Mesendoderm (in vitro differentiated cells): ENCODE measurements at places on chromosomes 4 and X.

GRCh38 chr4:127214016-127214415 lies 418.7 kb upstream of the INTU start:
- H3K27me3 ChIP-seq: no peaks in the 10 kb centered on the region
- H3K36me3 ChIP-seq: no peaks in the 10 kb centered on the region
- H3K4me3 ChIP-seq: no peak overlapping the region
- H3K4me1 ChIP-seq: peaks cover 1% of the 10 kb centered on the region
- no peak for DNase-seq
- no peak overlapping the region for H3K27ac ChIP-seq

DNA sequence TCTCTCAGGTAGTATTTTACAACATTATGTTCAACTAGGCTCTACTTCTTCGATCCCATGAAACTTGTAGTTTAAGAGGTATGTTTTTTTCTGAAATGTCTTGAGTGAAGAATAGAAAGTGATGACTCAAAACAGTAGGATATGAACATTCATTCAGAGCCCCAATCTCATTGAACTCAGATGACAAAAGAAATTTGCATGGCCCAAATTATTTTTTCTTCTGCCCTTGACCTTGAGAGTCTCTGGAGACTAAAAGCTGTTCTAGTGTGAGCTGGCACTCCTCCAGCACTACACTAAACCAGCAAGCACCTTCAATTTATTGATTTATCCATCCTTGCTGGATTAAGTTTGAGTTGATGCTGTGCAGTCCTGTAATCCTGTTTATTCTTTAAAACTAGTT lies 4.0 kb downstream of the DCLK2 start:
- no peaks in the 10 kb centered on the region for H3K36me3 ChIP-seq
- no peak overlapping the region for H3K27ac ChIP-seq
- peaks cover 14% of the 10 kb centered on the region for H3K27me3 ChIP-seq
- H3K4me3 ChIP-seq: no peak overlapping the region
- DNase-seq: no peak
- H3K4me1 ChIP-seq: no peaks in the 10 kb centered on the region

DNA sequence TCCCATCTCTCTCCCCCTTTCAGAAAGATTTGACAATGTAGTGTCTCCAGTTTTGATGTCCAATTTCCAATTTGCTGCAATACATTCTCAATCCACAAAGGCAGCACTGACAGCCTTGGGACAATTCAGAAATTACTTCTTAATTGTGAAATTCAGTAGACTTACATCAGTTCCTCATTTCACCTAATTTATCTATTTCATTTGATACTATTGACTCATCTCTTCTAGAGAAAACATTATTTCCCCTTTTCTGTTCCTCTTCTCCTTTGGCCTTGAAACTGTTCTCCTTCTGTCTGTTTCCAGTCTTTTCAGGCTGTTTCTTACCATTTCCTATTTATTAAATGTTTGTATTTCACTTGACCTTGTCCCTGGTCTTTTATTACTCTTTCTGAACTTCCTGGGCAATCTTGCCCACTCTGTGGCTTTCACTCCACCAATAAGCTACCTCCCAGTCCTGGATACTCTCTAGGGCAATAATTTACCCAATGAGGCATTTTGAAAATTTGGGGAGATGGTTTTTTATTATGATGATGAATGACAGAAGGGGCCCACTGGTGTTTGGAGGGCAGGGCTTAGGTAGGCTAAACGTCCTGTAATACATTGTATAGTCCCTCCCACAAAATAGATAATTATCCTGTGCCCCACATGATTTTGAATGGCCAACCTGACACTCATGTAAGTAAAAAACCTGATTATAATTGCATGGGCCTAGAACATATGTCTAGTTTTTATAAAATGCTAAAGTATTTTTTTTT lies 498.0 kb upstream of the BOD1L1 start:
- no peaks in the 10 kb centered on the region for H3K4me1 ChIP-seq
- H3K36me3 ChIP-seq: no peaks in the 10 kb centered on the region
- no peak overlapping the region for H3K4me3 ChIP-seq
- H3K27ac ChIP-seq: no peak overlapping the region

DNA sequence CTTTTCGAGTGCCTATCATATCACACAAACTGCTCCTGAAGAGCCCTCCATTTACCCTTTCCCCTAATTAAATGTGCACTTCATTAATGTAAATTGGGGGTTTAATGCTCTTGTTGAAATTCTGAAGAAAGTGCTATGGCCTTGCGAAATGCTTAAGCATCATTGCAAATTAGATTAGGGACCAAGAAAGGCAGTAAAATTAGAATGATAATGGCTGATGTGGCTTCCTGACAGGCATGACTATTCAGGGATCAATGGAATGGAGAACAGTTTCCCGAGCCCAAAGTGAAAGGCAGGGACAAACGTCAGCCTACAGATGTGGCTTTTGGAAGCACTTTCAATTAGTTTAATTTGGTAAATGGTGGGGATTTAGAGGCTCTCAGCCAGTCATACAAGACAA lies 120.1 kb downstream of the NKX6-1 start:
- H3K27ac ChIP-seq: no peak overlapping the region
- DNase-seq: peak; percentile 22
- H3K27me3 ChIP-seq: peaks cover 6% of the 10 kb centered on the region
- no peaks in the 10 kb centered on the region for H3K36me3 ChIP-seq
- no peak overlapping the region for H3K4me3 ChIP-seq
- H3K4me1 ChIP-seq: peaks cover 6% of the 10 kb centered on the region

DNA sequence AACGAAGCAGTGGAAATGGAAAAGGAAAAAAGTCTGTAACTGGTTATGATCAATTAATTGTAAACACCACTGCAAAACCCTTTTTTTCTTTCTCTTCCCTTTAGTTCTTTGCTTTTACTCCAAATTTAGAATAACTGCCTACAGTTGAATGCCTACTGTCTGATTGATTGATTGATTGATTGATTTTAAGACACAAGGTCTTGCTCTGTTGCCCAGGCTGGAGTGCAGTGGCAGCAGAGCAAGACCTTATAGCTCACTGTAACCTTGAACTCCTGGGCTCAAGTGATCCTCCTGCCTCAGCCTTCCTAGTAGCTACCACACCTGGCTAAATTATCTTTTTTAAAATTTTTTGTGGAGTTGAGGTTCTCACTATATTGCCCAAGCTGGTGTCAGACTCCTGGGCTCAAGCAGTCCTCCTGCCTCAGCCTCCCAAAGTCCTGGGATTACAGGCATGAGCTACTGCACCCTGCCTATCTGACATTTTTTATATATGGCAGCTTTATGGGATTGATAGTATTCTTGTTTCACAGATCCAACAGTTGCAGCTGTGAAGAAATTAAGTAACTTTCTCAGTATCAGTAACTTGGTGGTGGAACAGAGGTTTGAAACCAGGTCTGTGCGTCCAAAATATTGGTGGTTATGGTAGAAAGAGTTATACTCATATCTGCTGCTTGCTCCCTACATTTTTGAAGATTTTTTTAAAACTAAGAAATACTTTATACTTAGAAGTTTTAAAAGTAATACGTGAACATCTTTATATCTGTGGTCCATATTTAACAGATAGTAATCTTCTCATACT lies 12.4 kb downstream of the UBE2K start:
- H3K4me3 ChIP-seq: no peak overlapping the region
- H3K36me3 ChIP-seq: no peaks in the 10 kb centered on the region
- H3K4me1 ChIP-seq: no peaks in the 10 kb centered on the region
- DNase-seq: no peak
- H3K27ac ChIP-seq: no peak overlapping the region
- H3K27me3 ChIP-seq: no peaks in the 10 kb centered on the region

DNA sequence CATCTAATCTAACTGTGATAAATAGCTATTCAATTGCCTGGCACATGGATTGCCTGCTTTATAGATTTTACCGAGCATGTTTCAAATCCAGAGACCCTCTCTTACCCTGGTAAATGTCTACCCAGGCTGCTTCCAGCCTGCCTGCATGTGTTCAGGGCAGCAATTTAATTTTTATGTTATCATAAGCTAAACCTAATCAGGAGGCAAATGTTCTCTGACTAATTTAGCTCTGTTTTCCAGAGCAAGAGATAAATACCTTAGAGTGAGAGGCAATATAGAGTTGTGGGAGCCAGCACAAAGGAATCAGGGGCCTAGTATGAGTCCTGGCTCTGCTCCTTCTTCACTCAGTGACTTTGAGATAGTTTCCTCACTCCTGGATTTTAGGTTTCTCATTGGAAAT lies 37.7 kb downstream of the PARM1 start:
- H3K4me1 ChIP-seq: peaks cover 7% of the 10 kb centered on the region
- H3K4me3 ChIP-seq: no peak overlapping the region
- no peaks in the 10 kb centered on the region for H3K27me3 ChIP-seq
- DNase-seq: no peak

GRCh38 chr4:82721819-82722423 lies 76.7 kb downstream of the SCD5 start:
- H3K36me3 ChIP-seq: no peaks in the 10 kb centered on the region
- H3K4me1 ChIP-seq: no peaks in the 10 kb centered on the region
- H3K27ac ChIP-seq: no peak overlapping the region
- no peak for DNase-seq
- H3K4me3 ChIP-seq: no peak overlapping the region
- H3K27me3 ChIP-seq: no peaks in the 10 kb centered on the region
